ENCODE measurements at places on chromosomes 4 and X.
A peak's percentile ranks its signal among the peaks of the same experiment; 100 is the strongest.

GRCh38 chr4:122827258-122827878 lies 737 bp downstream of the FGF2 start:
- peak; percentile 16 for DNase-seq

DNA sequence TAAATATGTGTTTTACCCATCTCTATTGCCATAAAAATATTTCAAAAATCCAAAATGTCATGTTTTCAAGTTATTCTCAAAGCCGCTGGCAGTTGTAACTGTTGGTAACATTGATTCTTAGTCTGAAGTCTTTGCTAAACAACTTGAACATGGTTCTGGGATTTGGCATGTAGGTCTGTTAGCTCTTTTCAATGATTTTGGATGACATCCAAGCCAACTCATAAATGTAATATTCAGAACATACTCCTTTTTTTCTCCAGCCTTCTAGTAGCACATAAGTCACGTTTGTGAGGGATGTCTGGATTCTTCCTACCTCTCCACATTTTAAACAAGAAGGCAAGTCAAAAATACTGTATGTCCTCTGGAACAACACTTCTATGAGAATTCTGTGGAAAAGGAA lies 305.3 kb downstream of the PRR32 start:
- no peak for DNase-seq

DNA sequence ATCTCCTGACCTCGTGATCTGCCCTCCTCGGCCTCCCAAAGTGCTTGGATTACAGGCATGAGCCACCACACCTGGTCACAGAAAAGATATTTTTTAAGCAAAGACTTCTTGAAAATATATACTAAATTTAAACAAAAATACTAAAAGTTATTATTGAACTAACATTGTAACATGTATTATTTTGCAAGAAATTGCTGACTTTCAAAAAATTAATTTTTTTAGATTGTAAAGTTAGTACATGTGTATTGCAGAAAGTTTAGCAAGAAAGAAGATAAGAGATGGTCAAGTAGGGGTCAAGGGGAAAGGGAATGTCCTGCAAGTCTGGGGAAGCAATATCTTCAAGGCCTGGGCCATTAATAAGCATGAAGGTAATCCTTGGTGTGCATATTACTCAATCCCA lies 54.3 kb upstream of the HPGDS start:
- DNase-seq: no peak

- no peak for DNase-seq
Observed at GRCh38 chrX:15321447-15321846, 6.0 kb upstream of the ASB11 start.

DNA sequence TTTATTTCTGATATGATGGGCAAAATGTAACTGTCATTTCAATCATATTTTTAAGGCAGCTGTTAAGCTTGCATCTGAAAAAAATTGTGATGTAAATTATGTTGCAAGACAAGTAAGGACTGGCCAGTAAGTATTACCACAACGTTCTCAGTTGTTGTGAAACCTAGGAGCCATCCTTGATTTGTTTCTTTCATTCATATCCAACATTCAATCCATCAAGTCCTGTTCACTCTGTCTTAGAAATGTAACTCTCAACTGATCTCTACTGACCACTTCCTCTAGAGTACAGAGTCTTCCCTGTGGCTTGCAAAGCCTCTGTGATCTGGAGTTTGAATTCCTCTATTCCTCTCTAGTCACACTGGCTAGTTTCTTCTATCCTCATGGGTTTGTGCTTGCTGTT lies 161.4 kb upstream of the MAD2L1 start:
- DNase-seq: no peak

GRCh38 chrX:10457092-10457491 lies 163.3 kb downstream of the MID1 start:
- no peak for DNase-seq

DNA sequence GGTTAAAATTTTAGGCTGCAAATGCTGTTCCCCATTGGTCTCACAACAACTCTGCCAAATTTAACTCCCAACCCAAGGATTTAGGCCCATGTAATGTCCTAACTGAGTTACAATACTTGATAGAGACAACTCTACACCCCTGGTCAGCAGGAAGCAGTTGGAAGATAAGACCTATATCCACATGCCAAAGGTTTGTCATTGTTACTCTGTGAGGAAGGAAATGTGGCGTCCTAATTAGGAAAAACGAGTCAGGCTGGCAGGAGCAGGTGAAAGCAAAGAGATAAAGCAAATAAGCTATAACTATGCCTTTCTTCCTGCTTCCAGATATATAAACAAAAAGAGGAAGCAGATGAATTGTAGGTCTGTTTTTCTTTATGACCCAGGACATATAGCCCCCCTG lies 69.1 kb downstream of the SPIN4 start:
- no peak for DNase-seq

DNA sequence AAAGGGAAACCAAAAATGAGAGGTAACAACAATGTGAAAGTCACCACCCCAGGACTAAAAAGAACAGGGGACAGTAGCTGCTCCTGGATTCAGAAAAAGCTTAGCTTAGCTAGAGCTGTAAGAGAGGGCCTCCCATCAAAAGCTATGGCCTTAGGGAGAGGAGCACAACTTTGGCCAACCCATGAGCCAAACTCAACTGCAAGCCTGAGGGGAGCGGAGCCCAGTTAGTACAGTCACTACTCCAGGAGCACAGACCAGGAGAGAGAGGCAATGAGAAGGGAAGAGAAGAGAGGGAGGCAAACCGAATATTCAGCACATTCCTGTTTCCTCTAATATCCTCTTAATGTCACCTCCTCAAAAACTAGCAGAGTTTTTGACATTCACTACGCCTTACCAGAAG lies 917.1 kb upstream of the INTU start:
- no peak for DNase-seq

- DNase-seq: no peak
Observed at GRCh38 chr4:91283726-91284230, 1020.0 kb upstream of the GRID2 start.

GRCh38 chrX:10471418-10471817 lies 149.0 kb downstream of the MID1 start:
- DNase-seq: no peak

GRCh38 chr4:80732010-80732409 lies 298.5 kb upstream of the BMP3 start:
- no peak for DNase-seq

DNA sequence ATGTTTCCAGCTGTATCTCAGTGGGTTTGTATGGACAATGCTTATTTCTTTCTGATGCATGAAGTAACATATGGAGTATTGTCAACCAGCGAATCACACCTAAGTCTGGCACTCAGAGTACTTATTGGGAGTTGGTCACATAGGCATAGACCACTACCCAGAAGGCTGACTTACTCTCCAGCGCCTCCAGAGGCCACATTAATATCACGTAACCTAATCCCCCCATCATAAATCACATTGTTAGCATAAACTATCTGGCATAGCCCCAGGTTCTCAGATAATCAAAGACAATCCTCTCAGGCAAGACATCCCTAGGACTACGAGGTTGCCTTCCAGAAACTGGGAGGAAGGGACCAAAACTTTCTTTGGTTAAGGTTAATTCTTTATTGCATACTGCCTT lies 560.5 kb upstream of the PABPC4L start:
- no peak for DNase-seq

GRCh38 chrX:65871671-65872311 lies 168.1 kb downstream of the VSIG4 start:
- DNase-seq: no peak

DNA sequence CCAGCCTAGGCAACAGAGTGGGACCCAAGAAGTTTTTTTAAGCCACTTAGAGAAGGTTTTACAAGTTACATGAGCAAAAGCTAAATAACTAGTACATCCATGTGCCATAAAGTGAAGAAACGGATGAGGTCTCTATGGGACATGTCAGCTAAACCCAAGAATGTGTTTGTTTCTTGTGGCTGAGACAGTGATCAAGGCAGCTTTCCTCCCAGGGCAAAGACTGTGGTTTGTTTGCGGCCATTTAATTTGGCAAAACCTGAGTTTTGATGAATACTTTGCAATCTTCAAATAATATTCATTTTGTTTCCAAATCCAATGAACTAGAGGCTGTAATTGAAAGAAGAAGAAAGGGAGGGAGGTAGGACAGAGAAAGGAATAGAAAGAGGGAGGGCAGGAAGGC lies 44.9 kb upstream of the SLC2A9 start:
- no peak for DNase-seq

GRCh38 chr4:169993531-169993930 lies 32.7 kb downstream of the MFAP3L start:
- no peak for DNase-seq

DNA sequence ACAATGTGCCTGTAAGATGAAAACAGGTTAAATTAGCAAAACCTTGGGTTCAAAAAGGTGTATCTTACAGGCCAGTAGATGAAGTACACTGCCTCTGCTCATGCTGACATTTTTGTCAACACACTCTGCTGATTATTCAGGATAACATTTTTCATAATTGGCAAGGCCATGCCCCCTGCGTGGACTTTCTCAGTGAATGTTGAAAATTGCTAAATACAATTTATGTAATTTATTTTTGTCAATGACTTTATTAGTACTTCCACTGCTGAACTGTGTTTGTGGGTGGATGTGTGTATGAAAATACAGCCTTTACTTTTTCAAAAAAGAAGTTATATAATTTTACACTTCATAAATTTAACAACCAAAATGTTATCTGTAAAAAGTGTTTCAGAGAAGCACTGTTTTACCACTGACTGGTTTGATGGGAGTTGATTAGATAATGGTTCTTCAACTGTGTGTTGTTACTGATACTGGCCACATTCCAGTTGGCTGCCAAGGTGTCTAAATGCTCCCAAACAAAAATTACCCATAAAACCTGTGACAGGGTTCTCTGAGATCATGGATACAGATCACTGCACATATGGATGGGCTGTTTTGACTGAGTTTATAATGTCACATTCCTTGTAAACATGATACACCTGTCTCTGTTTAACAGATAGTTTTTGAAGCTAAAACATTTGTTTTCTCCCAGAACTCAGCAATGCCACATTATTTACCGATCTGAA lies 151.9 kb upstream of the SLC7A11 start:
- no peak for DNase-seq

DNA sequence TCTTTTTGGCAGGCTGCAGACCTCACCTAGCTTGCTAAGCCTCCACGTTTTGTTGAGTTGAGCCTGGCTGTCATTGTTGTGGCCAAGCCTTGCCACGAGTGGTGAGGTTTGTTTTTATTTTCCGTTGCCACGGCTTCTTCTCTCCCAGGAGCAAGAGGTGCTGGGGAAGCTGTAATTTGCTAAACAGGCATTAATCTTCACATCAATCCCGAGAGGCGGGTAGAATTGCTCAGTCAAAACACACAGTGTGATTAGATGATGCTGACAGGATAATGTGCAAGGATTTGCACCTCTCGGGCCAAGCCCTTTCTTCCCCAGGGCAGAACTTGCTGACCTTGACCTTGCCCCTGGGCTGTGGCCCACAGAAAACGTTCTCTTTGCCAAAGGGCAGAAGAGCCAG lies 72.2 kb upstream of the ATP6AP2 start:
- no peak for DNase-seq

DNA sequence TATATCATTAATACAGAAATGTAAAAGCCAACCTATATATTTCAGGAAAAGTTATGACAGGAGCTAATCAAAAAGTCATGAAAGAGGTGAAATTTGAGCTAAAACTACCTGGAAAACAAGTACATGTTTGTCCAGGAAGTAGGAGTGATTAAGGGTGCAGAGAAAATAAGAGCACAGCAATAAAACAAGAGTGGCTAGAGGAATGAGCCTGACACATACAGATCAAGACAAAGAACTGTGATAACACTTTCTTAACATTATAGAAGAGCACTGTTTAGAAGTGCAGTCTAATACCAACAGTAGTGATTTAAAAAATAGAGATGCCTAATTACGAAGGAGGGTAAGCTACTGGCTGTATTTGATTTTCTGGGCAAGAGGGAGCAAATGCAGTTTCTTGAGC lies 125.1 kb downstream of the WDFY3 start:
- DNase-seq: no peak

DNA sequence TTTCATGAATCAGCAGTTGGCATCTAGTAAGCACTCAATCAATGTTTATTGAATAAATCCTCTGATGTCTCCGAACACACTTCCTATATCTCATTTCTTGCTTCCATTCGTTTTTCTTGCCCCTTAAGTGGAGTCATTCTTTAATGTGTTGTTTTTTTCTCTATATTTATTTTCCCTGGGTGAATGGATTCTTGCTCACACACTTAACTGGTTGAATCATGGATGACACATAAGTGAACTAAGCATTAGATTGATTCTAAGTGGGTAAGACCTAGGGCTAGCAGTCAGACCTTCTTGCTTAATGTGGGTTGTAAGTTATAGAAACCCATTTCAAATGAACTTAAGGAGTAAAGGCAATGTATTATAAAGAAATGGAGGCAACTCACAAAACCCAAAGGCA lies 111.1 kb downstream of the RTL3 start:
- DNase-seq: no peak

GRCh38 chrX:45372151-45372550 lies 171.5 kb upstream of the DIPK2B start:
- DNase-seq: no peak

GRCh38 chr4:84626673-84627072 lies 43.7 kb downstream of the CDS1 start:
- no peak for DNase-seq

DNA sequence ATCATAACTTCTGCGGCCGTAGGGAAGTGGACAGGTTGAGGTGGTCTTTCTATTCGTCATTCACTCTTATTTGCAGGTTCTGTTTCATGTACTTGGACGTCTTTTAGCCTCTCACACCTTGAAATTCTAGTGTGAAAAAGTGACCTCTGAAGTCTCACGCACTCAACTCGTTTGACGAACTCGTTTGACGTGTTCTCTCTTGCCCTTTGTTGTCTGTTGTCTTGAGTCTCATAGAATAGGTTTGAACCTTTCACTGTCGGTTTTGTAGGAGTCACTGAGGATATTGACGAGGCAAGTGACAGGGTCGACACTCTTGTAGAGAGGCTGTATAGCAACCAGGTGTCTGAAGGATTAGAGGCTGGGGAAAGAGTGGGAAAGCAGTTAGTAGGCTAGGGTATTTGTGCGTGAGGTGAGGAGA lies 1.1 kb upstream of the PGRMC2 start:
- DNase-seq: no peak

DNA sequence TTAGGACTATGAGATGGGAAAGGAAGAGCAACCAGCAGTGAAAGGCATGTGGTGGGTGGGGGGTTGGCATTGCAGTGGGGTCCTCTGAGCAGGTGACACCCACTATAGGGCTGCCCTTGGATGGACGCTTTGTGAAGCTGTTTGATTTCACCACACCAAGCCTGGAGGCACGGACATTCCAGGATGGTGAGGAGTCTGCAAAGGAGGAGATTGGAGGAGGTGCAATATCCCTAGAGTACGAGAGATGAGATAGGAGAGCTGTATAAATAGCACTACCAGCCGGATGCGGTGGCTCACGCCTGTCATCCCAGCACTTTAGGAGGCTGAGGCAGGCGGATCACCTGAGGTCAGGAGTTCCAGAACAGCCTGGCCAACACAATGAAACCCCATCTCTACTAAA lies 42.3 kb downstream of the SHOX start:
- DNase-seq: no peak

DNA sequence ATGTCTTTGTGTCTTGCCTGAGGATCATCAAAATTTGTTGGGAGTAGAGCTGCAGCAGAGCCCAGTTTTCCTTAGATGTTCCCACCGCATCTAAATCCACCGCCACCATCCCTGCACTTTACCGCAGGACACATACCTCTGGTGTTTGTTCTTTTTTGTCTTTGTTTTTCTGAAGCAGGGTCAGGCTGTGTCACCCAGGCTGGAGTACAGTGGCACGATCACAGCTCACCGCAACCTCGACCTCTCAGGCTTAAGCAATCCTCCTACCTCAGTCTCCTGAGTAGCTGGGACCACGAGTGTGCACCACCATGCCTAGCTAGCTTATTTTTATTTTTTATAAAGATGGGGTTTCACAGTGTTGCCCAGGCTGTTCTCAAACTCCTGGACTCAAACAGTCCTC lies 4.6 kb downstream of the ENOPH1 start:
- no peak for DNase-seq

- no peak for DNase-seq
Observed at GRCh38 chr4:62940229-62940628, 1469.0 kb downstream of the TECRL start.

Data from stimulated activated CD4-positive, alpha-beta T cell treated with anti-CD3 and anti-CD28 coated beads, Interleukin-4, amount 100 ng/mL, for 1 hour (primary cell).